ENCODE measurements at places on chromosomes 12 and 14.

DNA sequence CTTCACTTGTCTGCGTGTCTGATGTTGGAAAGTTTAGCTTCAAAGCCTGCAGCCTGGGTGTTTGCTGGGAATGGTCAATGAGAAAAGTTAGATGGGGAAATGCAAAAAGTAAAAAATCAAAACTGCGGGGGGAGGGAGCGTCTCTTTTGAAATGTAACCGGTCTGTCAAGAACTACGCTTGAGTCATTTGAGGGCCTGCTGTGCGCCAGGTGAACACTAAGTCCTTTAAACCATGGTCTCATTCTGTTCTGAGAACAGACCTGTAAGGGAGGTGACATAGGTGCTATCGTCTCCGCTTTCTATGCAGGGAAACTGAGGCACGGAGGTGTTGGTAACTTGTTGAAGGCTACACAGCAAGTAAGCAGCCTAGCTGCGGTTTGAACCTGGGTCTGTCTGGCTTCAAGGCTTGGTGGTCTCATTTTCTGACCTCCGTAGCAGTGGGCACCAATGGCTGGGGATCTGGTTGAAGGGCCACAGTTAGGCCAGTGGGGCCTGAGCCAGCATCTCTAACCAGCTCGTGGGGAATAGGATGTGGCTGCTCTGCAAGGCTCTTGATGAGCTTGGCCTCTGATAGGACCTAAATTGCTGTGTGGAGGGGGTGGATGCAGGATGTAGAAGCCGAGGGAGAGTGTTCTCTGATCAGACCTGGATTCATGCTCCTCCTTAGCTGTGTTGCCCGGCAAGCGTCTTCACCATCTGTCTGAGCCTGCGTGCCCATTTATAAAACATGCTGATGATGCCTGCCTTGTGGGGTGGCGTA is 41.5 kb downstream of the KCTD10 start:
- DNase-seq = no peak

DNA sequence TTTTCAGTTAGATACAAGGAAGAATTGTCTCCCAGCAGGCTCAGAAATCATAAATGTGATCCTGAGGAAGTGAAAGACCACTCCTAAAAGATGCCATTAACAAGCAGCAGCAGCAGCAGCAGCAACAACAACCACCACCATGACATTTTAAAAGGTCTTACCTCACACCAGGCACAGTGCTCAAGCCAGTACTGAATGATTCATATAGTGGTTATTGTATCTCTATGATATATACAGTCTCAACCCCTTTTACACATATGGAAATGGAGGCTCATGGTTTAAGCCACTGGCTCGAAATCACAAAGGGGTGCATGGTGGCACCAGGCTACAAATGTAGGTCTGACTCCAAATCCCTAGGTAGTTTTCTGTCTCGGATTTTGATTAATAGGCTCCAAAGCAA is 126.9 kb downstream of the KTN1 start:
- no peak for DNase-seq

- no peak for DNase-seq
Observed at GRCh38 chr12:117876436-117876816, 92.4 kb downstream of the KSR2 start.

DNA sequence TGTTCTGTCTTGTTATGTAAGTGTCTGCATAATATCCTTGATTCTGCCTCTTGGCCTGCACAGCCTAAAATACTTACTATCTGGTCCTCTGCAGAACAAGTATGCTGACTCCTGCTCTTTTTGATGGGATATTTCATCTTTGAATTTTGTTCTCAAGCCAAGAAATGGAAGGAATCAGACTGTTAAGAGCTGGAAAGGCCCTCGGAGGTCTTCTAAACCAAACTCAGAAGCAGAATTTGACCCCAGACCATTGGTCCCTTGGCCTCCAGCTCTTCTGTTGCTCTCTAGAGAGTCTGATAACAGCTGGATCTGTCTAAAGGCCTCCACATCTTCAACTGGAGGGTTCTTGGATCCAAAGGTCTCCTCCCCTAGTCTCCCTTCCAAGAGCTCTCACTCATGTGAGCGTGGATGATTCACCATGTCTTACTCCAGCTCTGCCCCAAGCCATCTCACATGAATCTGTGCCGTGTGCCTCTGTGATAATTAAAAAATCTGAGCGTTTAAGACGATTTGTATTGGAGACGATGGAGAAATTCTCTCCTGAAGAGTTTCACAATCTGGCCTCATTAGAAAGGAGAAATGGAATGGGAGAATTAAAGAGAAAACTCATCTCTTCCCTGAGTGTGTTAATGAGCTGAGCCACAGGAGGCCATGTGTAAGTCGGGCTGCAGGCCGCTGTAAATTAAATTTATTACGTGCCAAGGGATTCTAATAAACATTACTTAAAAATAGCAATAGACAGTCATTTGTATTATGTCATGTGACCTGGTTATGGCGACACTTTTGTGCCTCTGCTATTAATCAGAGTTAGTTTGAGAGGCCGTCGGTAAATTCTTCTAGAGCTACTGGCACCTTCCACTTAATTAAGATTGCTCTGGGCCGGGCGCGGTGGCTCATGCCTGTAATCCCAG is 15.4 kb upstream of the PRIMA1 start:
- no peak for DNase-seq

- no peak for DNase-seq
Observed at GRCh38 chr12:18283831-18284230, 22.5 kb downstream of the PIK3C2G start.

GRCh38 chr14:105187116-105187515 is 6.0 kb upstream of the NUDT14 start:
- no peak for DNase-seq

DNA sequence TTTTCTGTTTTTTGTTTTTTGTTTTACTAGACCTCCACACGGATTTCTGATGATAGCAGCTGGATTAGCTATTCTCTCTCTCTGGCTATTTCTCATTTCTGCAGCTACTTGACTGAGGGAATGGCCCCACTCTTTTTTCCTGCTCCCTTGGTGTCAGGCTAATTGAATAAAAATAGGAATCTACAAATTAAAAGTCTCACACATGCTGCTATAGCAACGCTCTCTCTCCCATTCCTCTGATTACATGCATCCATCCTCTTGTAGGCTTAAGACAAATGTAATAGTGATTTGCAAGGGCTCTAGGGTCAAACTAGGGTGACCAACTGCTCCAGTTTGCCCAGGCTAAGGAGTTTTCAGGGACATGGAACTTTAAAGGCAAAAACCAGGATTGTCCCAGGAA is 221.8 kb downstream of the PHLDA1 start:
- no peak for DNase-seq

GRCh38 chr12:70418101-70418500 is 52.0 kb downstream of the KCNMB4 start:
- DNase-seq = no peak

DNA sequence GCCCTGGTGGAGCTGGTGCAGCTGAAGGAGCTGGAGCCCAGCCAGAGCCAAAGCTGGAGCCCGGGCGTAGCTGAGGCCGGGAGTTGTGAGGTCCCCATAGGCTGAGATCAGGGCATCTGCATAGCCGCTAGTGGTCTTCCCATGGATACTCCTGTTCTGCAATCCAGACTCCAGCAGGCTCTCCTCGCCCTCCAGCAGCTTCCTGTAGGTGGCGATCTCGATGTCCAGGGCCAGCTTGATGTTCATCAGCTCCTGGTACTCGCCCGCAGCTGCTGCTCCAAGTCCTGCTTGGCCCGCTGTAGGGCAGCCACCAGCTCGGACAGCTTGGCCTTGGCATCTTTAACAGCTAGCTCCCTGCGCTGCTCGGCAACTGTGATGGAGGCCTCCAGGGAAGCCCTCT is 966.1 kb downstream of the FSCB start:
- no peak for DNase-seq

DNA sequence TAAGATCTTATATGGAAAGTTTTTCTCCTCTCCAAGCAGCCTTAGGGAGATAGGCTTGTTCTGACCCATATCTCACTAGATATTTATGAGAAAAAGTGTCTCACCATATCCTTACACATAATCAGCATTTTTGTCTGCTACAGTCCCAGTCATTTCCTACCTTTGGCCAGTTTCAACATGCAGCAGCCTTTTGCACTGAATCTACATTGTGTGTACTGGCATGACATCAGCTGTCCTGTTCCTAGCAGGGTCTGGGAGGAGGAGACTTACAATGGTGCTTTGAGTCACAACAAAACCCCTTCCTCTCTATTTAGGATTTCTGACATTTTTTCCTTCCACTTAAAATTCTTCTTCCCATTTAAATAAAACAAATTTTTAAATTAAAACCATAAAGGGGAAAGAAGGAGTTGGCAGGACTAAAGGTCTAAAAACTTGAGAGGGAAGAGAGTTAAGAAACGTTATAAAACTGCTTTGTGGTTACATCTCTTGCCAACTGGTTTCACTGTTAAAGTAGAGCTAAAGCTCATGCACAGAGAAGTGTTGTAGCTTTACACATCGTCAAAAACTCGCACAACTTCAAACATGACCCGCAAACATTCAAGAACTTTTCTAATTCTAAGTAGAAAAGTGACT is 53.3 kb upstream of the CERS5 start:
- DNase-seq = no peak
